Mesendoderm (in vitro differentiated cells): ENCODE measurements at places on chromosomes 1 and 21.
A peak's percentile ranks its signal among the peaks of the same experiment; 100 is the strongest.

DNA sequence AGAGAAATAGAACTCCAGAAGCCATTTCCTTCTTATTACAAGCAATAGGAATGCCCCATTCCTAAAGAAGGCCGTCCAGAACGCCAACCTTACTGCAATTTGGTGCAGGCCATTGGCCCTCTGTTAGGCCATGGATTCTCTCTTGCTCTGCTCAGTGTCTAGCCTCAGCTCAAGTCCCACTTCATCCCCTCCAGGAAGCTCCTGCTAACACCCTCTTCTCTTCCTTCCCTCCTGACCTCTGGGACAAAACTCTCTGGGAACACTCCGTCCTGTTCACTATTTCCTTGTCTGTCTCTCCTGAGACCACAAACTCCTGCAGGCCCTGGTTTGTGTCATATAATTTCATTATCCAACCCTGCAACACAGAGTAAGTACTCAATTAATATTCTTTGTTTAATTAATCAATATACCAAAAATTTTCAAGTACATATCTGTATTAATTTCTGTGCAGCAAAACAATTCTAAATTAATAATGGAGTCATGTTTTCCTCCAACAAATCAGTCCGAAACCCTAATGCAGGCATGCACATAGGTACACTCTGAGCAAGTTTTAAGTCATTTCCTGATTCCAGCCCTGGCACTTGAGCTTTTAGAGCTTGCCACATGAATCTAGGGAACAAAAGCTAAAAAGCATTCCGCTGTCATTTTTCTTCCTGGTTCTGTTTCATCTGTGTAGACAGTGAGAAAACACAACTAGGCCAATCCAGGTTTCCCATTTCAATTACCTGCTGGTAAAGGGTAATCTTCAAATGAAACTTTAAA lies 245.3 kb downstream of the SETD4 start:
- DNase-seq = no peak

DNA sequence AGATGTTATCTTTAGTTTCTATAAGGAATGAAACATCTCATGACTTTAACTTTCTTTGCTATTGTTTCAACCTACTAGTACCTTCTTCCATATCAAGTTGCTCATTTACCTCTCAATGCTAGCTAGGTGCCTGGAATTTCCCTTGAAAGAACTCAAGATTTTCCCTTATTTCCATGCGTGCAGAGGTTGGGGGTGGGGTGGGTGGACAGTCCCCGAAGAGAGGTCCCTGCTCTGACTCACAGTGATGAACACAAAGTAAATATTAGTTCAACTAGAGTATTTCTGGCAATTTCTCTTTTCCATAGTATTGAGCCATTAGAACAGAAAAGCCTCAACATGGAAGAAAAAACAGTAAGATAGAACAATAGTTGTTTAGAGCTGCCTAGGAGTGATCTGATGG lies 239.0 kb upstream of the ZP4 start:
- DNase-seq = no peak

DNA sequence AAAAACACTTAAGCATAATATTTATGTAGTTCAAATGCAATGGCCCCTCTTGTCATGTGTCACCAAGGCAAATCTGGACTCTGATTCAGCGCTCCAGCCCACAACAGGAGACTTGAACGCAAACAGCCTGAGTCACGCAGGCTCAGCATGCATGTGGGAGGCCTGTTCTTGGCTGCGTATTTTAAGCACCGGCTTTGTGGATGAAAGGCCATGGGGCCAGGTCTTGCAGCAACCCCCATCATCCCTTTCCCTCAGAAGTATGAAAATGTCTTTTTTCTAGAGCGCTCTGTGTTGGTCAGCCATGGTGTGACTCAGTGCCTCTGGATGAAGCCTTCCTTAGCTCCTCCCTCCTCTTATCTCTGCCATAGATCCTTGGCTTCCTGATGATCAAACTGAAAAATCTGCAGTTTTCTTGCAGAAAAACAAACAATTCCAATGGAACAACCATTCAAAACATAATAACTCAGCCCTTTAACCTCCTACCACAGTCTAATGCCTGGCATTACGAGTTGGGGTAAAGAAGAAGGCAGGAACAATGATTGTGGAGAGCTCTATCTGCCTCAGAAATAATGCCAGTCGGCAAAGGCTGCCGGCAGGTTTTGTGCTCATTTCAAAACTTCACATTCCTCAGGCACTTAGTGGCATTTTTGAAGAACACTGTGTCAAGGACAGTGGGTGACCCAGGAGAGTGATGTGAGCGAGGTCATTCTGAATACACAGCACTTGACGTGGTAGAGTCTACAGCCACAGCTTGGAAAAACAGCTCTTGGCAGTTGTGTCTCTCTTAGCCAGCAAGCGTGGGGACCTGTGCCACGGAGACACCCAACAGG lies 167.5 kb downstream of the CLIC6 start:
- no peak for DNase-seq

- no peak for DNase-seq
Observed at GRCh38 chr1:223401873-223402789, 8.9 kb downstream of the CCDC185 start.

- DNase-seq = no peak
Observed at GRCh38 chr1:233090746-233091494, 140.5 kb downstream of the NTPCR start.

- DNase-seq = no peak
Observed at GRCh38 chr1:67997746-67998145, 52.7 kb downstream of the DIRAS3 start.

DNA sequence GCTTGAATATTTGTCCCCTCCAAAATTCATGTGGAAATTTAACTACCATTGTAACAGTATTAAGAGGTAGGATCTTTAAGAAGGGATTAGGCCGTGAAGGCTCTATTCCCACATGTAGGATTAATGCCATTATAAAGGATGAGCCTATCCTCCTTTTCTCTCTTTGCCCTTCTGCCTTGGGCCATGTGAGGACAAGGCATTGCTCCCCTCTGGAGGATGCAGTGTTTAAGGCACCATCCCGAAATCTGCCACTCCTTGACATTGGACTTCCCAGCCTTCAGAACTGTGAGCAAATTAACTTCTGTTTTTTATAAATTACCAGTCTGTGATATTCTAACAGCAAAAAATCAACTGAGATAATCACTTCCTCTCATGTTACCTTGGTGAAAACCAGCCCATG lies 124.4 kb downstream of the TOMM20 start:
- no peak for DNase-seq

- DNase-seq = no peak
Observed at GRCh38 chr1:204124639-204125038, 27.2 kb downstream of the ETNK2 start.

DNA sequence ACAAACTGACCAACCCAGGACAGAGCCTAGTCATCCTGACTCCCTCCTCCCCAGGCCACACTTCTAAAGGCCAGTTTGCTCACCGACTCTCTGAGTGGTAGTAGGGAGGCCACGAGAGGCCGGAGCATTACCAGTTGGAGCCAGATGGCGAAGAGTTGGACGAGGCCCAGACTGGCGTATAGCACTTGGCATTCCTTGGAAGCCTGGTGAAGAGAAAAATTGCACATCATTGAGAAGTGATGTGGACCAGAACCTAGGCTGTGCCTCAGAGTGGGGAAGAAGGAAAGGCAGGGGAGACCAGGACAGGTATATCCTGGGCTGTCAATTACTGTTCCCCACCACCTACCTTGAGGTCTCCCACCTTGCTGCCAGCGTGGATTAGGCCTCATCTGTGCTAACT lies 12.2 kb downstream of the PABPC4 start:
- DNase-seq = no peak

DNA sequence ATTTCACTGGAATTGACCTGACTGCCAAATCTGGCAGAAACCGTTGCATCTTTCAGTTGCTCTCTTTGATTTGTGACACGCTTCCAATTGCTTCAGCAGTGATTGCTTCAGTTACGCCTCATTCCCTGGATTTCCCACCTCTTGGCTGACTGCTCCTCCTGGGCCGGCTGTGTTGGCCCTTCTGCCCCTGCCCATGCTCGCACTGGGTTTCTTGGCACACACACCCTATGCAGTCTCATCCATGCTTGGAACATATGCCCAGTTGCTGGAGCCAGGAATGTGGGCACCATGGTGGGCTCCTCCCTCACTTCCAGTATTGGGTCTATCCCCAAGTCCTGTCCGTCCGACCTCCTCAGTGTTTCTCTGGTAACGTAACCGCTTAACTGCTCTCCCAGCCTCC lies 2.2 kb upstream of the ZBTB21 start:
- no peak for DNase-seq

DNA sequence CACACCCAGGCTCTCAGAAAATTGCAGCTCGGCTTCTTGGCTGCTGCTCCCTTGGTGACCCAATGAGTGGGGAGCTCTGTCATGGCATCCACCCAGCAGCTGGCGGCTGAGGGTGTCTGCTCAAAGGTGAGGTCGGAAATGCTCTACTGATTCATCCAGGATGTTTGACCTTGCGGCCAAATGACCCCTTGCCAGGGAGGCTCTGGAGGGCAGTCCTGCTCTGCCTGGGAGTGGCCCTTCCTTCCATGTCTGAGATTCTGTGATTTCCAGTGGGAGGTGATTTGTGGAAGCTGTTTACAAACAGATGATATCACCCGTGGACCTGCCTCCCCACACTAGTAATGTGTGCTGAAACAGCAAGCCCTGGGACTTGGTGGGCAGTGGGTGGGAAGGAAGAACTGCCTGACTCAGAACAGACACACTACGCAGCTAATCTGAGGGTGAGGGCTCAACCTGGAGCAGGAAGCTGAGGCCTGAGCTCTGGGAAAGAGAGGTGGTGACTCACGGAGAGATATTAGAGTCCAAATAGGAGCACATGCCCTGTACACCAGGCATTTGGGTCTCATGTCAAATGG lies 3.0 kb downstream of the CRCT1 start:
- DNase-seq = no peak

DNA sequence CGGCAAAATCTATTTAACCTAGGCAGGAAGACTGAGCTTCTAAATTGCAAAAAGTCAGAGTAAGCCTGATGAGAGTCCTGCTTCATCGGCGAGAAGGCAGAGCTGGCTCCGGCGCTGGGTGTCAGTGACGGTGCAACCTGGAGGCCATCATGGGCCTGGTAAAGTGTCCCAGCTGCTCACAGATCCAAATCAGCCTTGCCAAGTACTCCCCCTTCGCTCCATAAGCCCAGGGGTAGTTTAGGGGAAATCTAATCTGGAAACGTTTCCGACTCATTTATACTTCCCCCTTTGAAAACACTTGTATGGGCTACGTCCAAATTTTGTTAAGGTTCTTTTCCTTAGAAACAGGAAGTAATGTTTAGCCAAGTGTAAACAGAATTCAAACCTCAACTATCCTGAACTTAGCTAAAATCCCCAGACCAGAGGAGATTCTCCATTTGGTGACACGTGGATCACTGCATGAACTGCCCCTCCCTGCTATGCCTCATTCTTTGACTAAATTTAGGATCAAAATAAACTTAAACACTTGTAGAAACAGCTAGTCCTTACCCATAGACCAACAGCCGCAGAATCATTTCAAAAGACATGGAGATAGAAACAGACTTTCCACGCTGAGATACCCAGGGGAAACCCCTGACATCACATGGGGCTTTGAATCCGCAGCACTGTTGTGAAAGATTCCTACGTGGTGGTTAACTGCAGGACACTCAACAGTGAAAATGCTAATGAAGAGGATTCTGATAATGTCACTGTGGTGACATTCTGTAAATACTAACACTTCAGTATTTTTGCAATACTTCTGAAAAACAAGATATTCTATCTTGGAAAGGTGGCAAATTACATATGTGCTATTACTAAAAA lies 172.7 kb downstream of the TGFBR3 start:
- DNase-seq = peak; percentile 79

- DNase-seq = no peak
Observed at GRCh38 chr1:58991305-58991704, 207.5 kb upstream of the JUN start.

GRCh38 chr1:9289090-9289534 lies 3.6 kb upstream of the SPSB1 start:
- DNase-seq = peak; percentile 71

DNA sequence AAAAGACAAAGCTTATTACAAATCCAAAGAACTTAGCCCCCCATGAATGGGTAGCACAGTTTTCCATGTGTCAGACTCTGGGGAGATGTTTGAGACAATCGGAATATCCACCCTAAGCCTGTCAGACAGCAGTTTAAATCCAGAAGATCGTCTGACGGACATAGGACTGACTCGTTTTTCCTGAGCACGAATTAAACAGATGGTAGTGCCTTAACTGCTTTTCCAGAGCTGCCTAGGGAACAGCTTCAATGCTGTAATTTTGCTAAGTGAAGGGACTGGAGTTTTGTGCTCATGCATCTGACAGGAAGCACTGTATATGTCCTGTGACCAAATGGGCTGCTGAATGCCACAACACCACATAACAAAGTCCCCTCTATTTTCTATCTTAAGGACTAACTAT lies 48.6 kb downstream of the PCNX2 start:
- DNase-seq = no peak

GRCh38 chr1:91511386-91511785 lies 10.7 kb downstream of the CDC7 start:
- DNase-seq = peak; percentile 48

DNA sequence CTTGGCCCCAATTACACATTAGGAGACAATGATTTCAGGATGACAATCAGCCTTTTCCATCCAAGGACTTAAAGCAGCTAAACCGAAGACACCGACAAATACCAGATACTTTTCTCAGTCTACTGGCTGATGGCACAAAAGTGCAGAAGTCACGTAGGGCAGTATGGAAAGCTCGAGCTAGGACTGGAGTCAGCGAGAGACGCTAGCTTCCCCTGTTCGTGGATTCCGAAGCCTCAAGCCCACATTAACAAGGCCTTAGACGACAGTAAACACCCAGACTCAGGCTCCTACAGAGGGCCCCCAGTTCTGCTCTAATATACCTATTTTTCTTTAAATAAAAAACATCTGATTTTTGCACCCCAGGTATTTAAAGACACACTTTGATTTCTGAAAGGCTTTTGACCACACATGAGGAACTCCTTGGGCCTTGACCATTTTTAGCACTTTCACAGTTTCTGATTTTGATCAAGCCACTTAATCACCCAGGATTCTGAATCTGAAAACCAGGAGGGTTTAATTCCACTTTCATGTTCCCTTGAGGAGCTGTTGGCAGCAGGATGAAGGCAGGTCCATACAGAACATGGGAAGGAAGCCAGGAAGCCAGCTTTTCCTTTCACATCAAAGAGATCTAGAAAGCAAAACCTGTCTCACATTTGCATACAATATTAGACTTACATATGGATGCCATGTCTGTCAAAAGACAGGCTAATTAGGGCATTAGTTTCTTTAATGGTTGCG lies 204.1 kb downstream of the GABPA start:
- DNase-seq = peak; percentile 69

DNA sequence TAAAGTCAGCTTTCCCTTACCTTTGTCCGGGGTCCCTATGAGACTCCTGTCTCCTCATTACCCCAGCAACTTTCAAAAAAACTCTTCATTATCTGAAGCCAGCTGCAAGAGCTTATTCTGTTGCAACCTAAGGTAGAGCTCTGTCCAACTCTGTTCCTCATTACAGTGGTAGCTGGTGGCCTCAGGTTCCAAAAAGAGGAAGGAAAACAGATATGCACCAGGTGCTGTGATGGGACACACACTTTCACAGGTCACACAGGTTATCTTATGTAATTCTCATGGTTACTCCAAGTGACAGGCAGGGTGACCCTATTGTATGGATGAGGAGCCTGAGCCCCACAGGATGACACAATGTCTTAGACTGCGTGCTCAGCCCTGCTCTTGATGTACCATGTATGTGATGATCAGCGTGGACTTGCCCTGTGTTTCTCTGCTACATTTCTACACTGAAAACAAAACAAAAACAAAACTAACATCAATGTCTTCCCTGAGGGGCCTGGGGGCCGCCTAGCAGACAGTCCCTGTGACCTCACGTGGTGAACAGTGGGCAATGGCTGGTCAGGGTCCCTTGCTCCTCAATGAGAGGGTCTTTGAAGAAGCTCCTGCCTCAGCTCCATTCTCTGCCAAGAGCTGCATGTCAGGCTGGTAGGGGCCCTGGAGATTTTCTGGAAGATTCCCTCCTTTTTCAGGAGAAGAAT lies 9.7 kb upstream of the TENT5C start:
- no peak for DNase-seq
